ENCODE measurements at places on chromosomes 7 and 10. TPM values are rescaled to one million over a fixed set of nuclear protein-coding genes. Genes with fewer than 3 reads are reported as not detected.

GRCh38 chr10:59265141-59265540 is 88.7 kb downstream of the PHYHIPL start:
- no peak for DNase-seq
- H3K36me3 ChIP-seq: no peaks in the 10 kb centered on the region
- no peak overlapping the region for H3K27ac ChIP-seq
- no peaks in the 10 kb centered on the region for H3K4me1 ChIP-seq

DNA sequence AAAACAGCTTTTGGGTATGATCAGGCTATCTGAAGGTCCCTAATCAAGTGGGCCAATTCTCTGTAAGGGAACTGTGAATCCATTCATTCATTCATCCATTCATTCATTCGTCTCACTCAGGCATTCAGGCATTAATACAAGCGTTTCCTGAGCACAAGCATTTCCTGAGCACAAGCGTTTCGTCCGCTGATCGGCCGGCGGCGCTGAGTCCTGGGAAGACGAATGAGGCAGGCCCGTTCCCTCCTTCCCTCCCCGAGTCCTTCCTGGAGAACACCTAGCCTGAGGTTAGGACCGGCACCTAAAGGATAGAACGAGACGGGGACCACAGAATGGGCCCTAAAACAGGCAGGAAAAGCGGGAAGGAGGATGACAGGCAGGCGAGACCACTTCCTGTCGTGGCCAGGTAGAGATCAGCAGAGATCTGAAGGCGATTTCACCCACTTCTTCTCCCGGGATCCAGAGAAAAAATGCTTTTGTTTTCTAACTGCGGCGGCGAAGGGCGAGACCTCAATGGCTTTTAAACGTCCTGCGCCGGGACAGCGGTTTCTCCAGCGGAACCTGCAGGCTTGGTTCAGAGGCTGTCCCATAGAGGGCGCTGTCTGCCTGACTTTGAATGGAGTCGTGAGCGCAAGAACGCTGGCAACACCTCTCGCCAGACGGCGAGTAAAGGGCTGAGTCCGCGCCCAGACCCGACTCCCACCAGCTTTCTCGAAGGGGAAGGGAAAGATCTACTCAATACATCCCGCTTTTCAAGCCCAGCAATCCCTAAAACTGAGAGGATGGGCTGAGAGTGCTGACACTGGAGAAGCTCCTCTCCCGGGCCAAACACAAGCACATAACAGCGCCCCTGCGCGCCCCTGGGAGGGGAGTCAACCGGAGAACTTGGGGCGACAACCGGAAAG is 2.9 kb upstream of the HMX3 start:
- H3K27ac ChIP-seq: no peak overlapping the region
- H3K4me1 ChIP-seq: peaks cover 36% of the 10 kb centered on the region
- peaks cover 51% of the 10 kb centered on the region for H3K27me3 ChIP-seq
- H3K4me3 ChIP-seq: peak overlapping the region; percentile 59

- no peaks in the 10 kb centered on the region for H3K36me3 ChIP-seq
- no peak overlapping the region for H3K4me3 ChIP-seq
- no peak for DNase-seq
- H3K4me1 ChIP-seq: no peaks in the 10 kb centered on the region
These were observed 287.3 kb upstream of the SP4 start for GRCh38 chr7:21140622-21141021.

- no peak overlapping the region for H3K4me3 ChIP-seq
- H3K36me3 ChIP-seq: no peaks in the 10 kb centered on the region
These were observed 123.1 kb upstream of the CCDC6 start for GRCh38 chr10:60029475-60029874.

DNA sequence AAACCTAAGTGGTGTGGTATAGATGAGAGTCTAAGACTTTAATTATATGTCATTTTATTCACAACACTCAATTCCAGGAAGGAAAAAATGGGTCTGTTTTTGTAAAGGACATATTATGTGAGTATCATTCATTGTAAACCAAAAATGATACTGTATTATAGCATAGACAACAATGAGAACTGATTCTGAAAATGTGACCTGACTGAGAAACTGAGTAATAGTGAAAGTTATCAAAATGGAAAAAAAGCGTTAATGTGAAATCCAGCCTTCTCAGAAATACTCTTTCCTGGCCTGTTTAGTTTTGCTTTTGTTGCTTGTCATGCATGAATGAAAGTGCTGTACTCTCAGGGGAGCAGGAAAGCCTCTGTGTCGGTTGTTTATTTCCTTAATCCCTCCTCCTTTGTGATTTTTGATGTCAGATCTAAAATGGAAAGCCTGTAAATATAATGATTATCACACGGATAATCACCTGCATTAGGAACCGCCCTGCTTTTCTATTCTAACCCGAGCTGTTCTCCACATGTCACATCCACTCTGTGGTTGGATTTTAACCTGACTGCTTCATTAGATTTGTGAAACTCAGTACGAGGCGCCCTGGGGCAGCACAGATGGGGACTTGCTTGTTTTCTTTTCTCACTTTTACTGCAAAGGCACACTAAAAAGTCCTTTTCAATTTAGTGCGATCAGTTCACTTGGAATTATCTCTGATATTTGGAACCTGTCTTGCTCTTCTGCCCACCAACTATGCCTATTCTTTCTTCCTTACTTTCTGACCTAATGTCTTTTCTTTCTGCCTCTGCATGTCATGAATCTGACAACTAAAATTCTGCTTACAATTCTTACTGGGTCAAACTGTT is 240.9 kb upstream of the KAT6B start:
- no peaks in the 10 kb centered on the region for H3K27me3 ChIP-seq
- no peak for DNase-seq
- no peak overlapping the region for H3K27ac ChIP-seq
- H3K36me3 ChIP-seq: no peaks in the 10 kb centered on the region
- H3K4me3 ChIP-seq: no peak overlapping the region
- no peaks in the 10 kb centered on the region for H3K4me1 ChIP-seq

- H3K27ac ChIP-seq: no peak overlapping the region
- H3K4me1 ChIP-seq: peaks cover 9% of the 10 kb centered on the region
- H3K4me3 ChIP-seq: no peak overlapping the region
- no peaks in the 10 kb centered on the region for H3K36me3 ChIP-seq
- H3K27me3 ChIP-seq: no peaks in the 10 kb centered on the region
These were observed 66.5 kb downstream of the AFAP1L2 start for GRCh38 chr10:114337510-114338462.

- H3K4me3 ChIP-seq: no peak within 1 kb of the TSS
- H3K36me3 ChIP-seq: no peaks in the 10 kb centered on the region
- no peak for DNase-seq
- H3K27ac ChIP-seq: no peak within 1 kb of the TSS
- H3K4me1 ChIP-seq: no peaks in the 10 kb centered on the region
These were observed at the start of gene IL2RA for GRCh38 chr10:6062101-6062771. TSS of gene IL2RA (minus strand) at chr10:6062367. CDS start at chr10:6062151, 216 bp downstream.

DNA sequence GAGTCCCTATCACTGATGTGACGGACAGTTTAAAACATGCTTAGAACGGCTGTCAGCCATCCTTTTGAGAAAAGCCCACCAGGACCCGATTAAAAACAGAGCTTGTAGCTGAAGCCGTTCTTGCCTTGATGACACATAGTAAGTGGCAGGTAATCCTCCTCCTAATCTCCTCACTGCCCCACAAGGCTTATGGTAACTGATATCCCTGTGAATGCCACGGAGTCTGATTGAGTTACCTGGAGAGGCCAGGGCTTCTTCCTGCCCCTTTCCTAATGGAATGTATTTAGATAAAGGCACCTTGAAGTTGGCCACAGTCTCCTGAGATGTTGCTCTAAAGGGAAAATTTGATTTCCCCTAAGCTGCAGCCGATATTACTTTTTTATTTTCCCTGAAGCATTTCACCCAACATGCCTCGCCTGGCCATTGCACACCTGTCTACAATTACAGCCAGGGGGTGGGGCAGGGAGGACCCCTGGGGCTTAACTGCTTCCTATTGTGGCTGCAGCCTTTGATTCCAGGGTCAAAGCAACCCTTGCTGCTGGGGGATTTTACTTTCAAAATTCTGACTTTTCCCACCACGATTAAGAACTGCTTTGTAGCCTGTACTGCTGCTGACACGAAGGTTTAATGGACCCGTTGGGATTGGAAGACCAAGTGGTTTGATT is 169.0 kb upstream of the GPR26 start:
- no peak overlapping the region for H3K27ac ChIP-seq
- no peak overlapping the region for H3K4me3 ChIP-seq
- no peak for DNase-seq
- H3K27me3 ChIP-seq: no peaks in the 10 kb centered on the region
- H3K36me3 ChIP-seq: no peaks in the 10 kb centered on the region
- peaks cover 10% of the 10 kb centered on the region for H3K4me1 ChIP-seq

GRCh38 chr7:17094963-17095574 is 203.4 kb upstream of the AHR start:
- no peak for DNase-seq
- no peaks in the 10 kb centered on the region for H3K36me3 ChIP-seq
- H3K4me3 ChIP-seq: no peak overlapping the region
- H3K27ac ChIP-seq: no peak overlapping the region
- no peaks in the 10 kb centered on the region for H3K27me3 ChIP-seq

- no peaks in the 10 kb centered on the region for H3K36me3 ChIP-seq
- H3K4me3 ChIP-seq: no peak overlapping the region
- H3K4me1 ChIP-seq: no peaks in the 10 kb centered on the region
- no peak for DNase-seq
These were observed 262.8 kb downstream of the SLC25A13 start for GRCh38 chr7:96059075-96059474.

- H3K4me3 ChIP-seq: no peak overlapping the region
- H3K27me3 ChIP-seq: no peaks in the 10 kb centered on the region
These were observed 303.2 kb upstream of the GHITM start for GRCh38 chr10:83835945-83836745.

- peak within 1 kb of the TSS; percentile 43 for H3K27ac ChIP-seq
- no peaks in the 10 kb centered on the region for H3K36me3 ChIP-seq
- peak within 1 kb of the TSS; percentile 95 for H3K4me3 ChIP-seq
- peaks cover 16% of the 10 kb centered on the region for H3K4me1 ChIP-seq
- DNase-seq: peak; percentile 90
These were observed at the start of gene GBF1 for GRCh38 chr10:102245082-102245931. TSS of gene GBF1 (plus strand) at chr10:102245532. CDS start at chr10:102258939, 13,407 bp downstream.

GRCh38 chr10:128337860-128338378 is 211.7 kb upstream of the MKI67 start:
- no peak for DNase-seq
- no peak overlapping the region for H3K27ac ChIP-seq
- no peaks in the 10 kb centered on the region for H3K4me1 ChIP-seq
- H3K27me3 ChIP-seq: no peaks in the 10 kb centered on the region
- H3K36me3 ChIP-seq: no peaks in the 10 kb centered on the region
- H3K4me3 ChIP-seq: no peak overlapping the region

GRCh38 chr10:106734220-106734619 is 430.3 kb downstream of the SORCS1 start:
- H3K27ac ChIP-seq: no peak overlapping the region
- H3K4me3 ChIP-seq: no peak overlapping the region
- no peaks in the 10 kb centered on the region for H3K27me3 ChIP-seq

- no peak overlapping the region for H3K27ac ChIP-seq
- no peaks in the 10 kb centered on the region for H3K27me3 ChIP-seq
- no peak for DNase-seq
- H3K4me3 ChIP-seq: no peak overlapping the region
These were observed 14.2 kb upstream of the NT5C3A start for GRCh38 chr7:33076737-33077136.

DNA sequence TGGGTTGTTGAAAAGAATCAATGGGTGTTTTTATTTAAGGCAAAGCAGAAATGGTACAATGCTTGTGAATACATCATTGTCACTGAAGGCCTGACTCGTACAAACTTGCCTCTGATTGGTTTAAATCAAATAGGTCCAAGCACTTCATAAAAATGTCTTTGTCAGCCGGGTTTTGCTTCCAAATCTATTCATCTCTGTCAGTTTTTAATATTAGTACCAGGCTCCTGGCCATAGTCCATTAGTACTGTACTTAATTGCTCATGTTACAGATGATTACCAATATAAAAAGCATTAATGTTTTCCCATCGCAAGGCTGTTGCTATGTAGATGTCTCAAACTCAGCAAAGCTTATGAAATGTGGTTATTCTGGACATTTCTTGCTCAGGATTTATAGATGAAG is 171.9 kb downstream of the ARID5B start:
- DNase-seq: no peak
- H3K27ac ChIP-seq: no peak overlapping the region
- no peaks in the 10 kb centered on the region for H3K27me3 ChIP-seq
- 0 out of 2 replicates have a peak, but pooled peaks cover 3% of the 10 kb centered on the region for H3K4me1 ChIP-seq

- no peaks in the 10 kb centered on the region for H3K27me3 ChIP-seq
- no peak overlapping the region for H3K27ac ChIP-seq
- DNase-seq: no peak
- no peak overlapping the region for H3K4me3 ChIP-seq
These were observed 217.1 kb upstream of the ZMIZ1 start for GRCh38 chr10:78851647-78852046.

- H3K4me3 ChIP-seq: no peak overlapping the region
- no peak for DNase-seq
- 0 out of 2 replicates have a peak, but pooled peaks cover 2% of the 10 kb centered on the region for H3K36me3 ChIP-seq
- H3K4me1 ChIP-seq: no peaks in the 10 kb centered on the region
- H3K27me3 ChIP-seq: no peaks in the 10 kb centered on the region
These were observed 153.0 kb downstream of the WNT2 start for GRCh38 chr7:117169907-117170306.

DNA sequence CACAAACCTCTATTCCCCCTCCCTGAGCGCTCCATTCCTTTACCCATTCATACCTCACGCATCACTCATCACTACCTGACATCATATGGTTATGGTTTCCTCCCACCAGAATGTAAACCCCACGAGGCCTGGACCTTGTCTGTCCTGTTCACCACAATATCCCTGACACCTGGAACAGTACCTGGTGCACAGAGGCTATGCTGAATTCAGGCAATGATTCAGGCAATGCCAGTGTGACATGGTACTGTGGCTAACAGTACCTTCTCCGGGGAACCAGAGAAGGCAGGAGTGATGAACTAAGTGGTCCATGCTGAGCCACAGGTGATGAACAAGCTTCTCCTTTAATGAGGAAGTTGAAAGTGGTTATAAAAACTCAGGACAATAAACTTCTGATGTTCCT is 202.5 kb upstream of the PLXNA4 start:
- no peaks in the 10 kb centered on the region for H3K36me3 ChIP-seq
- H3K27me3 ChIP-seq: no peaks in the 10 kb centered on the region
- no peak overlapping the region for H3K4me3 ChIP-seq
- H3K4me1 ChIP-seq: 0 out of 2 replicates have a peak, but pooled peaks cover 1% of the 10 kb centered on the region
- H3K27ac ChIP-seq: no peak overlapping the region

Gene TCAF2
- 0.31 TPM for total RNA-seq

Gene SPDYE6
- not detected for total RNA-seq

Gene HECW1
- total RNA-seq: 10.5 TPM

Gene ERVW-1
- total RNA-seq: not detected

Gene ETV1
- total RNA-seq: 91.2 TPM

Gene CACNB2
- total RNA-seq: 3.2 TPM
